ELR (cell line): ENCODE measurements at places on chromosomes 13 and 19.

GRCh38 chr13:33277037-33277740 lies 8.4 kb downstream of the STARD13 start:
- no peak for DNase-seq

DNA sequence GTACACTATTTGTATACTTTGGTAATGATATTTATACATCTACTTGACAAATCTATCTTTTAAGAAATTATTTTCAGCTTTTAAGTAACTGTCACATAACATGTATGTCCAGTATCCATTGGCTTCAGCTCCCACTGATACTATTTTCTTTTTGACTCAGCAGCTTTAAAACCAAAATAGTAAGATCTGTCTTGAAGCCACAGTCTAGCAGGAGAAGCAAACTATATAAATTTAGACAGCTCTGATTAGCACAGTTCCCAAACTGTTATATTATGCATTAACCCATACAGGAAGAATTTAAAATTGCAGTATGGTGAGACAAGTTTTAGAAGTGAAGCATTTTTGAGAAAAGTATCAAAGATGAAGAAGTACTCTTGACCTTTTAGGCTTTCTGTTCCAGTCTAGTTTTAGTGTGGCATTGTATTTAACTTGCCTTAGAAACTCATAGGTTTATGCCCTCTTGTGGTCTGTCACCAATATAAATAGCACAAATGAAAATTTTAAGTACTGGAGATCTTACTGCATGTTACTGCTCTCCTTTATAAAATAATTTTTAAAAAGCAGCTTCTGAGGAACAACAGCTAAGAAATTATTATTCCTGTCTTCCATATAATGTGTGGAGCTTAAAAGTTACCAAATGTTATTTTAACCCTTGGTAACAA lies 24.7 kb downstream of the URI1 start:
- DNase-seq, result peak; percentile 45

GRCh38 chr19:722553-723101 lies 13.9 kb downstream of the PALM start:
- no peak for DNase-seq

- peak; percentile 95 for DNase-seq
Measured at GRCh38 chr19:1252821-1253513, 4.6 kb downstream of the MIDN start.

DNA sequence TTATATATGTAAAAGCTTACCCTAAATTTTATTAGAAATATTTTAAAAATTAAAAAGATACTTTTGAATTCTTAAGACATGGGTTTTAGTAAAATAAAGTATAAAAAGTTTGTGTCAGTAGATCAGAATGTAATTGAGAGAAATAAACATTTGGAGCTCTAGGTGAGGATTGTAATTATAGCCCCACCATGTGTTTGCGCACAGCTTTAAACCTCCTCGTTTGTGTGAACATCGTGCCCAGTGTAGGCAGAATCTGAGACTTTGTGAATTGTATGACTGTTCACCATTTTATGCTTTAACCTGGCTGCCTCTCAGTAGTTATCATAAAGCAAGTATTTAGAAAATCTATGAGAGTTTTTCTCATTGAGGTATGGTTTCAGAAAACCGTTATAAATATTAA lies 29.1 kb downstream of the CUL4A start:
- DNase-seq, result peak; percentile 30

GRCh38 chr19:3880471-3881271 lies at the start of gene ATCAY:
Gene ATCAY (plus strand): TSS chr19:3880685. CDS start chr19:3885768, 5,083 bp downstream.
- no peak for DNase-seq
